ENCODE measurements at places on chromosomes 3 and 15.

DNA sequence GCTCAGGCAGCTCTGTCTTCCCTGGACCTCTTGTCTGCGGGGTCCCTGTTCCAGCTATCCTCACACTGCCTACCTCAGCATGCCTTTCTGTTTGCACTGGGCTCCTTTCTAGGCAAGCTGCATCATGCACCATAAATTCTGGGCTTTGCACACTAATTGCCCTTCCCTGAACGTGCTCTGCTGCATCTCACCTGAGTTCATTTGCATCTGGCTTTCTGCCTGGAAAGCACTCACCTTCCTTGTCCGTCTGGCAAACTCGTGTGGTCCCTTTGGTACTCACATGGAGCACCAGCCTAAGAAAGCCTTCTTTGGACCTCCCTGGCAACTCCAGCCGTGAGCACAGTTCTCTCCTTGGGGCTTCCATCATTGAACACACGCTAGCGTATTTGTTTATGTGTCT lies 365.6 kb downstream of the SV2B start:
- DNase-seq: peak; percentile 37

DNA sequence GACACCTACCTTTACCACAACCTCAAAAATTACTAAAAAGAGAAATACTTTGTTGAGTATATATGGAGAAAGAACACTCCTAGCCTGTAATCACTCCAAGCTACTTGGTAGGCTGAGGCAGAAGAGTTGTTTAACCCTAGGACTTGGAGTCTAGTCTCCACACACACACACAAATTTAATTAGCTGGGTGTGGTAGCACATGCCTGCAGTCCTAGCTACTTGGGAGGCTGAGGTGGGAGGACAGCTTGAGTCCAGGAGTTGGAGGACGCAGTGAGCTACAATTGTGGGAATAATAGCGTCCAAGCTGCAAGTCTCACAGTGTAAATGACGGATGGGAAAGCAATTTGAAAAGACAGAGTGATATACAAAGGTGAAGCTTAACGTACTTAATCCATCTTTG lies 50.5 kb downstream of the LDHAL6B start:
- DNase-seq: no peak

GRCh38 chr15:64740311-64741170 lies 34.8 kb downstream of the RBPMS2 start:
- no peak for DNase-seq

DNA sequence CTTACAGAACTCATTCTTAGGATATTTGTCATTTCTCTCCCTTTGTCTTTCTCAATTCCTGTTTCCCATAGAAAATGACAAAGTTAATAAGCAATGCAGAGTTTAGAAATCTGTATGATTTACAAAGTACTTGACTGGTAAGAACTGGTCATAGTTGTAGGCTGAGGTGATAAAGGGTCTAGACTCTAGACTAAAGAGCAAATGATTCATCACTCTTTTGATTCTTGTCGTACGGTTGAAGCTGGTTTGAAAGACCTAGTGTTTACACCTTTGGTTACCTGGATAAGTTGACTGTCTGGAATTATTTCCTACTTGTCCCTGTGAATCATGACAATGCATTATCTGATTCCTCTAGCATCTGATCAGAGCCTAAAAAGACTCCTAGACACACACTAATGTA lies 58.9 kb upstream of the TP63 start:
- no peak for DNase-seq

DNA sequence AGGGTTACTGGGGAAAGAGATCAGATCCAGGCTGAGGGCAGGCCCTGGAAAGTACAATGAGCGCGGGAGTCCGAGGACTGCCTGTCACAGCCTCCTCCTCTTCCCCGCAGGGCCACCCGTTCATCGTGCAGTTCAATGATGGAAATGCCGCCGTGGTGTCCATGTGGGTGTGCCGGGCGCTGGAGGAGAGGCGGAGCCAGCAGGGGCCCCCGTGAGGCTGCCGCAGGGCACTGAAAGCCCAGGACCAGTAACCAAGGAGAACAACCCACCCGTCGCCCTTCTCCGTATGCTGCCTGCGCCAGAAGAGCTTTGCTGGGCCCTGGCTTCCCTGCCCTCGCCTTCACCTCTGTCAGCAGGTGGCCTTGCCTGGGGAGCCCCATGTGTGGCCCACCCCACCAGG lies 18.8 kb upstream of the SKOR1 start:
- DNase-seq: no peak

- no peak for DNase-seq
Measured at GRCh38 chr3:49248840-49249227, 28.2 kb downstream of the C3orf62 start.

- no peak for DNase-seq
Measured at GRCh38 chr3:101061312-101061711, 68.1 kb upstream of the ABI3BP start.

GRCh38 chr3:184261854-184262763 lies 756 bp upstream of the CAMK2N2 start:
- DNase-seq: peak; percentile 73

GRCh38 chr3:33315826-33316225 lies 38.6 kb downstream of the FBXL2 start:
- no peak for DNase-seq

- peak; percentile 56 for DNase-seq
Measured at GRCh38 chr3:184335661-184336546, 1.5 kb upstream of the FAM131A start.

DNA sequence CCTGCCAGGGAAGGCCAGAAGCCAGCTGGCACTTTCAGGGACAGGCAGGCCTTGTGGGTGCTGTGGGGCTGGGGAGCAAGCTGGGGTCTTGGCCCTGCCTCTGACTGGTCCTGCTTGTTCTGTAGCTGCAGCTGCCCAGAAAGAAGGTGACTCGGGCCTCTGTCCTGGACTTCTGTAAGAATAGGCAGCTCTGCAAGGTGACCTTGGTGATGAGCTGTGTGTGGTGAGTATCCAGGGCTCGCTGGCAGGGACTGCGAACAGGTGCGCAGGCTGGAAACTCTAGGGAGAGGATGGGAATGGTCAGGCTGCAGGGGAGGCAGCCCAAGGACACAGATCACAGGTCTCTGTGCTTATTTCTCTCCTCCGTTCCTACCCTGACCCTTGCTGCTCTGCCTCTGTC lies 31.2 kb downstream of the SLC22A14 start:
- no peak for DNase-seq

- DNase-seq: no peak
Measured at GRCh38 chr3:8723612-8724011, 10.0 kb upstream of the CAV3 start.

DNA sequence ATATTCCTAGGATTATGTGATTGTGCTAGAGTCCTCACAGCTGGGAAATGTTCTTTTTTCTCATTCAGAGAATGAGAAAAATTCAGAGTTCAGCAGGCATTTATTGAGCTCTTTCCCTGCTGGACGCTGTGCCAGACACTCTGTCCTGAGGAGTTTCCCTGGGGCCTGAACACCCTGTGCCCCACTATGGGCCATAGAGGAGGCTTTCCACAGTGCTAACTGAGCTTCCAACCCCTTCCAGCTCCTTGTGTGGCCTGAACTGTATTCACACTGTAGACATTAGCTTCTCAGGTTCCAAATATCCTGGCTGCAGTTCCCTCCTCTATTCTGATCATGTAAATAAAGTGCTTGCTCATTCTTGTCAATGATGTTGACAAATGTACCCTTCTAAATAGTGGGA lies 10.0 kb downstream of the ABHD2 start:
- DNase-seq: no peak

DNA sequence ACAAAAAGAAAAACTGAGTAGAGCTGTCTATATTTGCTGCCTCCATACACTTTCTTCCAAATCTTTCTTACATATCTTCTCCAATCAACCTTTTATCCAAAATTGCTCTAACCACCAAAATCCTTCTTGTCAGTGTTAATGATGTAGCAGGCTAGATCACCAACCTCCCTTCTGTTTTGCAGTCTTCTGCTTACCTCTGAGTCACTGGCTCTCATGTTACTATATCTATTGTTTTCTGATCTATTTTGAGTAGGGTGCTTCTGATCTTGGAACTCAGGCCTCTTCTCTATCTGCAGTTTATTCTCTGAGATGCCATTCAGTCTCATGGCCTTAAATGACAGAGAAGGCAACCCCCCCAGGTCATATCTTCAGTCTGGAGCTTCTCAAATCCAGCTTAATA lies 26.3 kb upstream of the AADAC start:
- DNase-seq: no peak

DNA sequence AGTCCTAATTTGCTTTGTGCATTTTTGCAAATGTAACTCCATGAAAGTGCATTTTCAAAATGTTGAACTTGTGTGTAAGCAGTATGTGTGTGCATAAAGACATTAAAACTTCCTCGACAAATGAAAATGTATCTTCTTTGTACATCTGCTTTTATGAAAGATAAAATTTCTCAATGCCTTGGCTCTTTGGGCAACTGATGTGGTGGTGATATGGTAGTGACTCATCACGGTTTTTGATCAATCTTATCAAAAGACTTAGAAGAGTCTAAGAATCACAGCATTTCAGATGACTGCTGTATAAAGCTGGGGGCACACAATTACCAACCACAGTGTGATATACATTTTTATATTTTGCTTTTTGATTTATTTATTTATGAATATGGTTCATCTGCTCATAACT lies 5.4 kb upstream of the MASP1 start:
- no peak for DNase-seq

DNA sequence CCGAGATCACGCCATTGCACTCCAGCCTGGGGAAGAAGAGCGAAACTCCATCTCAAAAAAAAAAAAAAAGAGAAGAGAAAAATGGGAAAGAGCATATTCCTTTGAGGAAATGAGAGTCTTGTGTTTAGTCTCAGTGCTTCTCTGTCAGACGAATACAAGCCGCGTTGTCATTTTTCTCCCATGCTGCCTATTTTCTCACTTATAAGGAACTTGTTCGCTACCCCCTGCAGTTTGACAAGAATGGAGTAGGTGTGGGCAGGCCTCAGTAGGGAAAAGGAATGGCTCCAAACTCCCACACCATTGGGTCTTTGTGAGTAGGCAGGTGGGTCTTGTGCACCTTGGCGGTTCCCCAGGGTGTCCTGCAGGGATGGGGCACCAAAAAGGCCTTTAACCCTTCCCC lies 6.5 kb downstream of the GPR160 start:
- DNase-seq: no peak

DNA sequence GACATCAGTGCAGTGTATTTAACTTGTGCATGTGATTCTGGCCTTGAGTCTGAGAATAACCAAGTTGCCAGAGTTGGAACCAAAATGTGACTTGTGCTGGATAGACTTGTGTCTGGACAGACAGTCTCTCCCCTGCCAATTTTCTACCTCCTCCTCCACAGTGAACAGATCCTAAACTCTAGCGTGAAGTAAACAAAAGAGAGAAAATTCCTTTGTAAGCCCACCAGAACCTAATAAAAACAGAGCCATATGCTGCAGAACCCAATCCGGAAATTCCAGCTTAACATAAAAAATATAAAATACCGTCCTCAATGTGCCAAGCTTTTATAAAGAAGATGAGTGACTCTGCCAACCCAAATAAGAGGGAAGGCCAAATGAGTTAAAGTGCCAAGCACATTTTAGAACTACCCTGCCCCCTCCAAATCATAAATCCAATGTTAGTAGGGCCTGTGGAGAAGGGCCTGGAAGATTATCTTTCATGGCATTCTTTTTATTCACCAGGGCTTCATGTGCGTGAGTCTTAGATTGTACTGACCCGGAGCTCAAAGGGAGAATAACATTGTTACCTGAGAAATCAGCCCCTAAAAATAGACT lies 344.6 kb upstream of the PROK2 start:
- no peak for DNase-seq

DNA sequence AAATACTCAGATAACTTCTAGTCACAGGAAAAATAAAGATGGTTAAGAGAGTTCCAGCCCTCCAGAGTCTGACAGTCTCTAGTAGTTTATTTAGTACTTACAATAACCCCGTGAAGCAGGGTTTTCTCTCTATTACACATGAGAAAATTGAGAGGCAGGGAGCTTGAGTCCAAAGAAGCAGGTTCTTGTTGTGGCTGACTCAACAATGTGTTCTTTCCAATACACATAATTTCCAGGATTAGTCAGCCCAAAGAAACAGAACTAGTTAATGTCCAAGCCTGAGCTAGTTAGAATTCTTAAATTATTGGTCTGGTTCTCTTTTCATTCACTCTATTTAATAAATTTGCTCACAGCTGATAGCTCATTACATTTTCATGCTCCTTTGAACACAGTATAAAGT lies 49.9 kb downstream of the ALDH1A2 start:
- no peak for DNase-seq

DNA sequence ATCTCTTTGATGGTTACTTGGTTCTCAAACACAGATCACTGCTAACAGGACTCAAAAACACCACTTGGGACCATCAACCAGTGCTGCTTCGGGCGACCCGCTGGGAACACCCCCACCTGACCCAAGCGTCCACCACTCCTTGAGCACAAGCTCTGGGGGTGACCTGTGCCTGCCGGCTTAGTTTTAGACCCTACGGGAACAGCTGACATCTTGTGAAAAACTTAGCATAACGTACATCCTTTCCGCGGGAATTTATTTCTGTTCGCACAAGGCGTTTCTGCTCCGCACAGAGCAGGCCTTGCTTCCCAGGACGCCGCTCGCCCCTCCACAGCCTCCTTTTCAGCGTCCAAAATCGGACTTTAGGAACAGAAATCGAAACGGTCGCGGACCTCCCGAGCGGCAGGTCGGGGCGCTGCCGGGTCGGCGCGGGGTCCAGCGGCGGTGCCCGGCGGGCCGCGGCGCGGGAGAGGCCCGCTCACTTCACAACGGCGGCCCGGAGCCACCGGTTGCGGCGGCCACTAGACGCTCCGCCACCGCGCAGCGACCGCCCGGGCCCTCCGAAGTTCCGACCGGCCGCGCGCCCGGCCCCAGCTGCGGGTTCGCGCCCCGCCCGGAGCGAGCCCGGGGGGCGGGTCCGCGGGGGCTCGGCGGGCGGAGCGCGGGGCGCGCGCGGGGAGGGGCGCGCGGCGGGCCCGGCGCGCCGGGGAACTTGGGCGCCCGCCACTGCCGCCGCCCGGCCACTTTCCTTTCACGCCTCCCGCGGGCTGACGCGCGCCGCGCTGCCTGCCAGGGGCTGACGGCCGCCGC lies 959 bp downstream of the SFMBT1 start:
- no peak for DNase-seq

DNA sequence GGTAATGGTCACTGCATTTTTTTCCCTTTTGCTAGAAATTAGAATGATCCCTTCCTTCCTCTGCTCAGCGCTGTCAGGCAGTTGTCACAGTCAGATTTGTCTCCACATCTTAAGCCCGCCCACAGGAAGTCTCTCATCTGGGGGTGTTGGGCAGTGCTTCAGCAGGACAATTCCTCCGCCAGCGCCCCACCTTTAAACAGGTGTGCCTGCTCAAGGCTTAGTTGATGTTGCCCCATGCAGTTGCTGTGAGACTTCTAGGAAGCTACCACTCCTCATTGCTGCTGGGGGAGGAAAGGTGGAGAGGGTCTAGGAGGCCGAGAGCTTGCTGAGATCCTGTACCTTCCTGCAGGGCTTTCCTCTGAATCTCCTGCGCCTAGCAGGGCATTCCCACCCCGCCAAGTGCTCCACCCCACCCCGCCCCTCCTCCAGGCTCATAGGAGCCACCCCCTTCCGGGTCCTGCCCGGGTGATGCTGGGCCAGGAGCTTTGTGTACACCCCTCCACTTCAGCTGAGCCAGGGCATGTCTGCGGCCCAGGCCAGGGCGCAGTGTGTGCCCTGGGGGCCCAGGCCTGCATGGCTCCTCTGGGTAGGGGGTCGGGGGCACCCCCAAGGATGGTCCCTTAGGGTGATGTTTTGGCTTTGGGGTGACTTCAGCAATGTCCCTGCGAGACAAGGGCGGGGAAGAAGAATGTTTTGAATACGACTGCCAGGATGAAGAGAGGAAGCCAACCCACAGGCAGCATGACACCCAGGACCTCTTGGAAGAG lies 68.7 kb downstream of the TRAK1 start:
- DNase-seq: peak; percentile 78

Data from NCI-H510A (cell line).